ENCODE measurements at places on chromosomes 6 and 20.

- DNase-seq = no peak
Measured at GRCh38 chr6:80134065-80134464, 27.6 kb downstream of the BCKDHB start.

DNA sequence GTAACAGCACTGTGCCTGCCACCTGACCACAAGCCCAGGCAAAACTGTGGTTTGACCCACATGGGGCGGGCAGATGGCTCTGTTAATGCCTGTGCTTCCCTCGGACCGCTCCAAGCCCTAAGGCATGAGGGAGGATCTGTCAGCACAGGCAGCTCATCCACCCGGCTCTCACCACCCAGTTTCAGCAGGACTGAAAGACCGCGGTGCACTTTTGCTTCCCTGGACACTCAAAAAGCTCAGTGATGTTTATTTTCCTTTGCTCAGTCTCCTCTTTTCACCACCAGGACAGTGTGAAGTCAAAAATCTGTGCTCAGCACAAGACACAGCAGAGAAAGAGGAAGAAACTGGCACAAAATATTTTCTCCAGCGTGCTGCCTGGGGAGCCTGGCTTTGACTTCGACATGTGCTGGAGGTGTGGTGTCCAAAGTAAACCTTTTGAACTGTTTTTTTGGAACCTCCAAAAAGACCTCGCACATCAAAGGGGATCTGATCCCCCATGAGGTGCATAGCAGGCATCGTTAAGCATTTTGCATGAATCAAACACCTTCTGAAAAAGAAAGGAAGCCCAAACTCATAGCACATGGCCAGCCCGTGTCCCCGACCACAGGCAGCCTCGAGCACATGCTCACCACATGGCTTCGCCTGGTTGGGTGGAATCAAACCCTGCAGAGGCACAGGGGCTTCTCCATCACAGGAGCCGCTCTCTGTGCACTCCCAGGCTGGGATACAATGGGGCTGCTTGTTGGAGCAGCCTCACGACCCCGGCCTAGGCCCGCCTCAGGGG, 441.7 kb upstream of the JARID2 start:
- no peak for DNase-seq

- no peak for DNase-seq
Measured at GRCh38 chr6:13863699-13864155, 49.4 kb upstream of the MCUR1 start.

DNA sequence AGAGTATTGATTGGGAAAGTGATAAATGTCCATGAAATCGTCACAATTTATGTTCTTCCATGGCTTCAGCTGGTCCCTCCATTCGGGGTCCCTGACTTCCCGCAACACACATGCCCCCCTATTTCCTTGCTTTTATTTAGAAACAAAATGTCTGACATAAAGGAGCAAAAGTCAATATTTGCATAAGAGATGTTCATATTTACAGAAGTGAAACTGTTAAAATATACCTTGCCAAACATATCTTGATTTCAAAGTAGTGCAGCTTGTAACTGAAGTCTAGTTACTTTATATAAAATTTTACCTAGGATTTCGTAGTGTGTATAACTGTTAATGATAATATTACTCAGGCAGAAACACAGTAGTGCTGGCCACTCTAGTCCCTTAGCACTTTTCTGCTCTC, 548.9 kb upstream of the ADGRB3 start:
- no peak for DNase-seq

Measured in NCI-H1694 (cell line).